ENCODE measurements at places on chromosomes 3 and 15. TPM values are rescaled to one million over a fixed set of nuclear protein-coding genes. Genes with fewer than 3 reads are reported as not detected.

CHD2 gene
- total RNA-seq: 155 TPM

ECE2 gene
- not detected for total RNA-seq

CPNE4 gene
- total RNA-seq: 1.5 TPM

CD200R1 gene
- total RNA-seq: 4.6 TPM

ZPLD1 gene
- not detected for total RNA-seq

CPNE9 gene
- total RNA-seq: not detected

GOLGA8K gene
- not detected for total RNA-seq

MYO5C gene
- 11.0 TPM for total RNA-seq

PPP1R14D gene
- not detected for total RNA-seq

RASSF1 gene
- 43.2 TPM for total RNA-seq

ZMYND10 gene
- total RNA-seq: not detected

FEZF2 gene
- not detected for total RNA-seq

PRSS50 gene
- not detected for total RNA-seq

RBSN gene
- 44.6 TPM for total RNA-seq

CAPN3 gene
- 336 TPM for total RNA-seq

ISG20 gene
- 5.1 TPM for total RNA-seq

MEGF11 gene
- total RNA-seq: 0.10 TPM

THRB gene
- total RNA-seq: 3.4 TPM

TIMP4 gene
- total RNA-seq: 1.1 TPM

C3orf22 gene
- total RNA-seq: not detected

CFAP92 gene
- 0.10 TPM for total RNA-seq

GPR62 gene
- total RNA-seq: 0.41 TPM

CCR1 gene
- total RNA-seq: 1.2 TPM

GPR171 gene
- not detected for total RNA-seq

SEMA6D gene
- total RNA-seq: 34.9 TPM

ATG3 gene
- total RNA-seq: 43.6 TPM

KIF7 gene
- total RNA-seq: 8.2 TPM

EIF4E3 gene
- total RNA-seq: 15.3 TPM

RASL12 gene
- total RNA-seq: 32.8 TPM

MRAS gene
- total RNA-seq: 43.0 TPM

FES gene
- 40.1 TPM for total RNA-seq

LYZL4 gene
- total RNA-seq: not detected

CPLX3 gene
- total RNA-seq: not detected

CTXND1 gene
- total RNA-seq: 1.2 TPM

SLC28A1 gene
- total RNA-seq: not detected

ISLR2 gene
- total RNA-seq: 8.4 TPM

CLDN18 gene
- total RNA-seq: 0.62 TPM

NPRL2 gene
- 19.4 TPM for total RNA-seq

MKRN2OS gene
- not detected for total RNA-seq

EXD1 gene
- not detected for total RNA-seq

MELTF gene
- total RNA-seq: 6.6 TPM

GOLGA8G gene
- total RNA-seq: not detected
